NCI-H2107 (cell line): ENCODE measurements at places on chromosomes 13 and 19.

GRCh38 chr13:36133950-36134626 lies 2.9 kb upstream of the DCLK1 start:
- no peak for DNase-seq

- no peak for DNase-seq
Measured at GRCh38 chr13:112456138-112457056, 80.2 kb downstream of the SPACA7 start.

- DNase-seq: no peak
Measured at GRCh38 chr13:111485491-111486250, 165.2 kb downstream of the TEX29 start.

DNA sequence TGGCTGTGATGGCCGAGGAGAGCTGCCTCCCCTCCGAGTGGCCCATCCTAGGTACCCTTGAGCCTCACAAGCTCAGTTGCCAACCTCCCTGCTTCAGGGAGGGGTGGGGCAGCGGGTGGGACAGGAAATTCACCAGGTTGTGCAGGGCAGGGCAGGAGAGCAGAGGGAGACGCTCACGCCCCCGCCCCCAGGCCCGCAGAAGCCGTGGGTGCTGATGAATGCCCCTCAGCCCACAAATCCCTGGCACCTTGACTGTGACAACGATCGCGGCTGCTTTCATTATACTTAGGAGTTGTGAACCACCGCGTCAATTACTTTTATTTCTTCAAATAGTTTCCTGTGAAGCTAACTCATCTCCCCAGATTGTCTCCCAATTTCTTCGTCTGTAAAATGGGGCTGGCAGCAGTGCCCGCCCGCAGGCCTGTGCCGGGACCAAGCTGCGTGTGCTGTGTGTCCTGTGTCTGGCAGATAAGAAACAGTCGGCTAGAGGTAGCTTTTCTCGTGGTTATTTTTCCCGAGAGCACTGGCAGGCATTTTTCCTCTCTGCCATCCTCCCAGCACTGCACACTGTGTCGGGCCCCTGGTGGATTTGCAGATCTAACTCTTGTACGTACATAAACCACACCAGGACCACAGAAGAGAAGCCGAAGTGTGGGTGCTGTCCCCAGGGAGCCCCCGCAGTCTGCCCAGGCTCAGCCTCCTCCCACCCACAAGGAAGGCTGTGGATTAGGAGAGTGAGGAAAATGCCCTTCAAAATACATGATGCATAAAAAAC lies 7.9 kb upstream of the RASA3 start:
- no peak for DNase-seq

DNA sequence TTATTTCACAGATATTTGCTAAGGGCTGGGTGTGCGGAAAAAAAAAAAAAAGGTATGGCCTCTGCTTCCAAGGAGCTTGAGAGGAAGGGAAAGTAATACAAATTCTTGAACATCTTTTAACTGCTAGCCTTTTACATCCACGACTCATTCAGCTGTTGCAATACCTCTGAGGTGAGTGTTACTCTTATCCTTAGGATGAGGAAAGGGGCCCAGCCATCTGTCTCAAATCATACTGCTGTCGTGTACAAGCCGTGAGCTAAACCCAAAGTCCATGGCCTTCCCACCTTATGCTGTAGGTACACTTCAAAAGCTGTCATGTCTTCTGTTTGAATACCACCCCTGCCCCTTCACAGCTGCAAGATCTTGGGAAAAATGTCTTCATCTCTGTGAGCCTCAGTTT lies 146.8 kb downstream of the KCNRG start:
- no peak for DNase-seq

- no peak for DNase-seq
Measured at GRCh38 chr19:34269081-34269480, 14.7 kb downstream of the GARRE1 start.

DNA sequence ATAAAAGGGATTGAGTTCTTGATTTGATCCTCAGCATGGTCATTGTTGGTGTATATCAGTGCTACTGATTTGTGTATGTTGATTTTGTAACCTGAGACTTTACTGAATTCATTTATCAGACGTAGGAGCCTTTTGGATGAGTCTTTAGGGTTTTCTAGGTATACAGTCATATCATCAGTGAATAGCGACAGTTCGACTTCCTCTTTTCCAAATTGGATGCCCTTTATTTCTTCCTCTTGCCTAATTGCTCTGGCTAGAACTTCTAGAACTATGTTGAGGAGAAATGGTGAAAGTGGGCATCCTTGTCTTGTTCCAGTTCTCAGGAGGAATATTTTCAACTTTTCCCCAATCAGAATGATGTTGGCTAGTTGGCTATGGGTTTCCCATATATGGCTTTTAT lies 27.0 kb downstream of the POMP start:
- DNase-seq: no peak

DNA sequence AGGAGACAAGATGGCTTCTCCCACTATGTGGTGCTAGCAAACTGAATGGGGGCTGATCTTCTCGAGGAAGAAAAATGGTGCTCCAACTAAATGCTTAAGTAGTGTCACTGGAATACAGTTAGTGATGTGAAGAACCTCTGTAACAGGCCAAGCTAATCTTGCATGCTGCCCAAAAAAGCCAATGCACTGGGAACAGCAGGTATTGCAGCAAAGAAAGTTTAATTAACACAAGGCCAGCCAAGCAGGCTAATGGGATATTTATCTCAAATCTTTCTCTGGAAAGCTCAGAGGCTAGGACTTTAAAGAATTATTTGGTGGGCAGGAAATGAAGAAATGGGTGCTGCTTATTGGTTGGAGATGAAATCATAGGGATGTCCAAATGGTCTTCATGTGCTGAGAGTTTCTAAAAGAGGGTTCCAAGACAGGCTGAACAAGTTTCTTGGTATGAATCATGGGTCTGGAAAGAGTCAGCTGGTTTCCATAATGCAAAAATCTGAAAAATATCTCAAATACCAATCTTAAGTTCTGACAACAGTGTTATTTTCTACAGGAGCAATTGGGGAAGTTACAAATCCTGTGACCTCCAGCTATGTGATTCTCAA lies 1550.5 kb downstream of the SLITRK5 start:
- no peak for DNase-seq

DNA sequence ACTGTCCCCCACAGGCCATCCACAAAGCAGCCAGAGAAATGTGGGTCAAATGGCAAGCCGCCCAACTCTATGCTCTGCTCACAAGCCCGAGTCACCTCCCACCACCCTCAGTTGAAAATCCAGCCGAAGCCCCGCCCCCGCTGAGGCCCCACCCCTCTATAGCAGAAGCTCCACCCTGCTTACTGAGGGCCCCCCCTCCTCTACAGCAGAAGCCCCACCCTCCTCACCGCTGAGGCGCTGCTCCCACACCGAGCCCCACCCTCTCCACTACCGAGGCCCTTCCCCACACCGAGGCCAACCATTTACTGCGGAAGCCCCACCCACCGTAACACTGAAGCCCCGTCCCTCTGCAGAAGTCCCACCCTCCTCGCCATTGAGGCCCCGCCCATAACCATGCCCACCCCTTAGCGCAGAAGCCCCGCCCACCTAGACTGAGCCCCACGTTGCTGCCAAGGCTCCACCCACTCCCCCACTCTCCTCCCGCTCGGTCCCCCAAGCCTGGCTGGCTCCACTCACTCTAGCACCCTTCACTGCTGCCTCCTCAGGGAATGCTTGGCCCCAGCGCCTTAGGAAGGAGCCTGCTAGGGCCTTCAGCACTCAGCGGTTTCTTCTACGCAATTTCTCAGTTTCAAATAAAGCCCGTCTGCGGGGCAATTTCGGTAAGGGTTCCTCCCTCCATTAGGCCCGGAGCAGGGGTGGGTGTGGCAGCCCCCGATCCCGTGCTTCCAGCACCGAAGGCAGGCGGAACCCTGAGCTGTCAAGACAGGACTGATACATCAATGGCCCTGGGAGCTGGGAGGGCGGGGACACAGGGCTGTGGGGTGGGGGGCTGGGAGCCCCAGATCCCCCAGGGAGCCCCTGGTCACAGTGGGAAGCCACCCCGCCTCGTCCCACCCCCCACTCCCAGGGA lies 9.0 kb upstream of the MYDGF start:
- DNase-seq: no peak

- no peak for DNase-seq
Measured at GRCh38 chr13:39929583-39929982, 274.1 kb downstream of the COG6 start.

- DNase-seq: no peak
Measured at GRCh38 chr13:41847216-41847615, 113.7 kb downstream of the VWA8 start.
